ENCODE measurements at places on chromosomes 11 and 22.

- DNase-seq, result no peak
Observed at GRCh38 chr11:48005831-48006270, 25.5 kb downstream of the PTPRJ start.

- peak; percentile 56 for DNase-seq
Observed at GRCh38 chr11:3340025-3340424, 38.9 kb downstream of the ZNF195 start.

DNA sequence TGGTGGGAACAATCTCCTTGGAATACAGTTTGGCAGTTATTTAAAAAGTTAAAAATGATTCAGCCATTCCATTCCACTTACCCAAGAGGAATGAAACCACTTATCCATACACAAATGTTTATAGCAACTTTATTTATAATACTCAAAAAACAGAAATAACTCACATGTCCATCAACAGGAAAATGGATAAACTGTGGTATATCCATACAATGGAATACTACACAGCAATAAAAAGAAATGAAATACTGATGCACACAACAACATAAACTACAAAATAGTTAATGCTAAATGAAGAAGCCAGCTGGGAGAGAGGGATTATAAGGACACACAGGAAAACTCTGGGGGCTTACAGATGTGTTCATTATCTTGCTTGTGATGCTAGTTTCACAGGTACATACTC is 64.7 kb downstream of the FCHSD2 start:
- DNase-seq, result no peak

DNA sequence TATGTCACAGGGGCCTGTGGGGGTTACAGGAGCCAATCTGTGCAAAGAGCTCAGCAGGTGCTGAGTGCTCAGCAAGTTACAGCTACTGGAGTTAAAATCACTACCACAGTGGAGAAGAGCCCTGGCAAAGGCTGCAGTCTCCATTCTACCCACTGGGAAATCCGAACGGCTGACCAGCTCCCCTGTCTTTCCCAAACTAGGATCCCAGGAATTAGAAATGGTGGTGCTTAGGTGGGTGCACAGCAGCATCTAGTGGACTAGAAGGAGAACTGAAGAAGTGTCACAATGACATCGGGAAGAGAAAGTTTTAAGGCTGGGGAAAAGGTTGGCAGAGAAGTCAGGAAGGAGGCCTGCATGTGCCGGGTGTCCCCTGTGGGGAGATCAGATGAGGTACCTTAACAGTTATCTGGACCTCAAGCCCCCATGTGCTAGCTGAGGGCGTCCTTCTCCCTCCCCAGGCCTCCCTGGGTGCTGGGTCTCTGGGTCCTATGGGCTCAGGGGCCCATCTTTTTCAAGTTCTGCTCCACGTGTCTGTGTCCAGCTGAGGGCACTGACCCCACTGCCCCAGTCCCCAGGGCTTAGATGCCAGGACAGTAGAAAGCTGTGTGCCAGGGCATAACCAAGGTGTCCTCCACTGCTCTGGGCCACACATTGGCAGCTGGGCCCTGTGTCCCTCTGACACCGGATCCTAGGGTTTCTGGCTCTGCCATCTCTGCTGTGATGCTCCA is 1.9 kb downstream of the PIWIL3 start:
- peak; percentile 4 for DNase-seq

GRCh38 chr22:24025475-24025874 is 14.4 kb downstream of the CABIN1 start:
- no peak for DNase-seq

Measured in epithelial cell of proximal tubule (primary cell).